ENCODE measurements at places on chromosomes 3 and 15.

- H3K4me1 ChIP-seq: no peaks in the 10 kb centered on the region
- H3K36me3 ChIP-seq: no peaks in the 10 kb centered on the region
- H3K4me3 ChIP-seq: no peak overlapping the region
- no peaks in the 10 kb centered on the region for H3K27me3 ChIP-seq
Measured at GRCh38 chr3:141011997-141012262, 39.2 kb upstream of the SPSB4 start.

DNA sequence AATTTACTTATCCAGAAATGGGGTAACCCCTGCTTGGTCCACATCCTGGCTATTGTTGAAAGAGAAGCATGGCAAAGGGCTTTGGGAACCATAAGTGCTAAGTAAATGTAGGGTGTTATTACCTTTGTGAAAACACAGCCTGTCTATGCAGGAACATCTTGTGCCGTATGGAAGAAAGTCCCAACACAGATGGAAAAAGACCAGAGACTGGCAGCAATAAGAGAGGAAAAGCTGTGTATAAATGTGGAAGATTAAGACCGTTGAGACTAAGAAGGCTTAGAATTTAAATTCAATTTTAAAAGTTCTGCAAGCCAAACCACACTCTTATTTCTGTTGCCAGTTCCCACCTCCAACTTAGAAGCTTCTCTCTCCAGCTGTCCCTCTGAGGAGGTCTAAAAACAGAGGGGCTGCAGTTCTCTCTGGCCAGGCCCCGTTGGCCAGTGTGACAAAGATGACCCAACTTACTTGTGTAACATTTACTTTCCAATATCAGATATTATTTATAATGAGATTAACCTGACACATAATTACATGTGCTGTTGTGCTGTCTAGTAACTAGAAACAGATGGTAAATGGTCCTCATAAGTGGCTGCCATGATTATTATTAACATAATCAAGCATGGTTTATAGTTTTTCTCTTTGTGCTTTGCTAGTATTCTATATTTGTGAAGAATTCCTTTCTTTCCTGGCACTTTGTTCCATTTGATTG, 7.0 kb downstream of the MINDY4B start:
- H3K27ac ChIP-seq: no peak overlapping the region
- no peaks in the 10 kb centered on the region for H3K4me1 ChIP-seq
- H3K4me3 ChIP-seq: no peak overlapping the region
- peaks cover 33% of the 10 kb centered on the region for H3K27me3 ChIP-seq
- no peak for DNase-seq
- H3K36me3 ChIP-seq: no peaks in the 10 kb centered on the region

DNA sequence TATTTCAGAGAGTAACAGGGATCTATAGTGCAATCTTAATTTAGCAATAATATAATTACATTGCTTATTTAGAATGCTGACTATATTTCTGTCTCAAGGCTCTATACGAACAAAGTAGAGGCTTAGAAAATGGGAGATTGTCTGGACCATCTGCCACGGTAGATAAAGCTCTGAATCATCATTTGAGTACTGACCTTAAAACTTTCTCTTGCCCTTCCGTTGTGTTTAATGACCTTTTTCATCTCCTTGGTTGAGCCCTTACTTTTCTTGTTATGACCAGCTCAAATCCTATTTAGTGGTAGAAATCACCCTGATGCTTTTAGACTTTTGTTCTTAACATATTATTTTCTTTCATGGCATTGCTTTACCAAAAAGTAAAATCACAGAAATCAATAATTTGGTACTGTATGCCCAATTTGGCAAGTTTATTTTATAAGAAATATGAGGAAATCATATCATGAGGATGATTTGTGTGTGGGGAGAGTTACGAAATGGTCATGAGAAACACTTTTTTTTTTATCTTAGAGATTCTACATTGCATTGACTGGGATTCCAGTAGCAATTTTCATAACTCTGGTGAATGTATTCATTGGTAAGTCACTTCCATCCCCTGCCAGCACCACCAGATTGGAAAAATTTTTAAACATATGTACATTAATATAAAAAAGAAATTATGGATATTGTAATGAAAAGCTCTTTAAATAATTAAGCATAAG, 11.0 kb downstream of the NDUFB5 start:
- no peak for DNase-seq
- H3K4me1 ChIP-seq: peaks cover 17% of the 10 kb centered on the region
- H3K4me3 ChIP-seq: no peak overlapping the region
- no peaks in the 10 kb centered on the region for H3K27me3 ChIP-seq
- peaks cover 25% of the 10 kb centered on the region for H3K36me3 ChIP-seq
- peak overlapping the region; percentile 79 for H3K27ac ChIP-seq

DNA sequence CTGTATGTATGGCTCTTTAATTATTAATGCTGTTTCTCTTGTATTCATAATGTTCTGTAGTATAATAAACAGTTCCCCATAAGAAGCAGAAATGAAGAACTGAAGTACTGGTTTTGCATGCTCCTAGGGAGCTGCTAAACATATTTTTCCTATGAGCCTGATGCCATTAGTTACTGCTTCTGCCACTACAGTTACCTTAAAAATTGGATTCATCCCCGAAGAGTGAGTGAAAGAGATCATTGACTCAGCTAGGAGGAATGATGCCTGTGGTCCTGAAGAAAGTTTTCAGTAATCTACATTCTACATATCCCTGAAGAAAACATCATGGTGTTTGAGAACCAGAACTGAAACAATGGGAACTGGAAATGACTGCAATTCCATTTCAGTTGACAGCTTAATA, 37.1 kb upstream of the ST3GAL6 start:
- no peaks in the 10 kb centered on the region for H3K36me3 ChIP-seq
- no peaks in the 10 kb centered on the region for H3K27me3 ChIP-seq
- DNase-seq: no peak
- H3K4me3 ChIP-seq: no peak overlapping the region
- peak overlapping the region; percentile 24 for H3K27ac ChIP-seq
- H3K4me1 ChIP-seq: peaks cover 7% of the 10 kb centered on the region

DNA sequence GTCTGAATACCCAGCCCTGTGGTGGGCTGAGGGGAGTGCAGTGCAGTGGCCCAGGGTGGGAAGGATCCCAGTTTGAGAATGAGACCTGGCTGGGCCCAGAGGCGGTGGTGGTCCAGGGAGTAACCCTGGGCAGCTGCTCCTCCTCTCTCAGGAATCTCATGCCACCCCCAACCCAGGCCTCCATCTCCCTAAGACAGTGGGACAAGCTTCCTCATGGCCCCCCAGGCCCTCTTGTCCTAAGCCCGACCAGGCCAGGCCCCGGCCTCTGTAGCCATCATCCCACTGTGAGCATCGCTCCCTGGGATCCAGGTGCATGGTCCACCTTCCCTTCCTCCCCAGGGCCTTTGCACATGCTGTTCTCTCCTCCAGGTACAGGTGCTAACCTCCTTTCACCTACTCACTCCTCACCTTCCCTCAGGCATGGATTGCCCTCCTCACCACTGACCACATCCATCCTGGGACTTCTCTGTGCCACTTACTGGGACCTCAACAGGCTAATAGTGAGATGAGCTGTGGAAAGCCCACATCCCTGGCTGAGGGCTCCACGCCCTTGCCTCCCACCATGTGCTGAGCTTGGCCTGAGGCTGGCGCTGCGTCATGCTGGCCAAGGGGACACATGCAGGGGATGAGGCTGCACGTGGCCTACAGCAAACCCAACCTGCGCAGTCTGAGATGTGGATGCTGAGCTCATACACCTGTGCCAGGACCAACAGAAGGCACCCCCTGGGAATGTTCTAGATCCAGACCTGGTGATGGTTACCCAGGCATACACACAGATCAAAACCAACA, 9.9 kb downstream of the CHDH start:
- H3K4me1 ChIP-seq: peaks cover 14% of the 10 kb centered on the region
- DNase-seq: no peak
- H3K4me3 ChIP-seq: no peak overlapping the region
- no peaks in the 10 kb centered on the region for H3K36me3 ChIP-seq

DNA sequence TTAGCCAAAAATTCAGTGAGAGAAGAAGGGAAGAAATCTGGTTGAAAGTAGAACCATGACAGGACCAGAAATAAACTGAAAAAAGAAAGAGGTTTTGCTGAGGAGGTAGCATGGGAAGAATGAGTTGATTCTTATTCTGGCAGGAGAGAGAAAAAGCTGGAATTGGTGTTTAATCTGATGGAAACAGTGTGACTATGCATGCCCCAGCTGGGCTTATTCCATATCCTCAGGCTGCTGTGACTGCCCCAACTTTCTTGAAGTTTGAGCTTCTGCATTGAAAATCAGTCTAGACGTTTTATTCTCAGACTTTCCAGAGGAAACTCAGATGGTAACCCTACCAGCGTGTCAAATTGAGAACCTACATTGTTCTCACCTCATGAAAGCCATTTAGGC, 352.5 kb upstream of the DCBLD2 start:
- H3K27ac ChIP-seq: no peak overlapping the region
- H3K27me3 ChIP-seq: no peaks in the 10 kb centered on the region
- H3K36me3 ChIP-seq: no peaks in the 10 kb centered on the region
- H3K4me3 ChIP-seq: no peak overlapping the region

- H3K27ac ChIP-seq: peak overlapping the region; percentile 82
- no peaks in the 10 kb centered on the region for H3K27me3 ChIP-seq
- H3K4me3 ChIP-seq: no peak overlapping the region
- DNase-seq: no peak
- H3K4me1 ChIP-seq: peaks cover 8% of the 10 kb centered on the region
- no peaks in the 10 kb centered on the region for H3K36me3 ChIP-seq
Measured at GRCh38 chr15:82184355-82184754, 78.2 kb downstream of the EFL1 start.

GRCh38 chr3:38455639-38456430, 2.1 kb downstream of the ACVR2B start:
- H3K36me3 ChIP-seq: no peaks in the 10 kb centered on the region
- H3K4me3 ChIP-seq: peak overlapping the region; percentile 84
- no peak overlapping the region for H3K27ac ChIP-seq
- DNase-seq: peak; percentile 58
- H3K27me3 ChIP-seq: no peaks in the 10 kb centered on the region

DNA sequence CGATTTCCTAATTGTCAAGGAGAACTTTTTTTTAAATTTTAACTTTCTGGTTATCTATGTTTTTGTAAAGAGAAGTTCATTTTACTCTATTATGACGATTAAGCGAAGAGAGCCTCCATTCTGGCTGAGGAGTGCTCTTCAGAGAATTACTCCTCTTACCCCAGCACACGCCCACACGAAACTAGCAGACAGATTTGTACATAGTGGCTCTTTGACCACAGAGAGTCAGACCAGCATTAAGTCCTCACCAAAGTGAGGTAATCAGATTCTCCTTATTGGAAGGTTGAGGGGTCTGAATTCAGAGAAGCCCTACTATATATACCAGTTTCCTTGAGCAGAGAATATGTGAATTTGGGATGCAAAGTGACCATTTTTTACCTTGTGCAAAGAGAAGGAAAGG, 204.8 kb upstream of the TSC22D2 start:
- H3K27me3 ChIP-seq: no peaks in the 10 kb centered on the region
- no peak overlapping the region for H3K4me3 ChIP-seq
- H3K4me1 ChIP-seq: no peaks in the 10 kb centered on the region
- H3K27ac ChIP-seq: no peak overlapping the region

DNA sequence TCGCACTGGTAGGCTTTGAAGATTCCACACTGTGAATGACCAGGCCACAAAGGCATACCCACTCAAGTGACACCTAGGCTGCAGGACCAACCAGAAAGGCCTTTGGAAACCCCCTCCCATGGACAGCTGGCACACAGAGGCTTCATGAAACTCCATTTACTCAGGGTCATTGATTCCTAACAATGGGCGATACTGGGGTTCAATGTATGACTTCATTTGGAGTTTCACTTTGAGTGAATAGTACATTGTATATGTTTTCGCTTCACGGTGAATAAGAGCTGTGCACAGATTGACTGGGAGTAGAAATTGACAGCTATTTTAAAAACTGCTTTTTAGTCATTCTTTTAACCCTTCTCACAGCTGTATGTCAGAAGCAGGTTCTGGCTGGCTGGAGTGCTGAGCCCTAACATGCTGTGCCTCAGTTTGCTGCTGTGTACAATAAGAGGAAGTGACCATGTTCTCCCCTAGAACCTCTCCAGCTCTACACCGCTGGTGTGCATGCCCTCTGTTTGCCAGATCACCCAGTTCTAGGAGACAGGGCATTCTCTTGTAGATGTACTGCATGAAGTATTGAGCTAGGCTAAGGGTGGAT, 15.4 kb upstream of the CX3CR1 start:
- no peaks in the 10 kb centered on the region for H3K27me3 ChIP-seq
- no peak for DNase-seq
- H3K4me1 ChIP-seq: no peaks in the 10 kb centered on the region
- no peak overlapping the region for H3K4me3 ChIP-seq
- H3K36me3 ChIP-seq: no peaks in the 10 kb centered on the region
- H3K27ac ChIP-seq: no peak overlapping the region

DNA sequence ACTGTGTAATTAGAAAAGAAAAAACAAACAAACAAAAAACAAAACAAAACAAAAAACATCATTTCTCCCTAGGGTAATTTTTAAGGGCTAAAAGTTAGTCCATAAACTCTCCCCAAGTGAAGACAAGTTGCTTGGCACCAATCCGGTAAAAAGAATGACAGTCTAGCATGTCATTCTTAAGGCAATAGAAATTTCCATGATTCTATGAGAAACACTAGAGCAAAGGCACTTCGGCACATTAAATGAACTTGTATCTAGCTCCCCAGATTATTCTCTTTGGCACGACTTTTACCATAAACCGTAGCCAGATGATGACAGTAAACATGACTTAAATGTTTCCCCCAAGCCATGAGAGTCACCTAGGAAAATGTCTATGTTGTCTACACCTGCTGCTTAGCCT, 10.1 kb downstream of the COL8A1 start:
- H3K27me3 ChIP-seq: peaks cover 7% of the 10 kb centered on the region
- no peaks in the 10 kb centered on the region for H3K4me1 ChIP-seq
- H3K36me3 ChIP-seq: no peaks in the 10 kb centered on the region
- peak overlapping the region; percentile 34 for H3K27ac ChIP-seq
- no peak for DNase-seq
- no peak overlapping the region for H3K4me3 ChIP-seq

- H3K4me1 ChIP-seq: no peaks in the 10 kb centered on the region
- H3K27me3 ChIP-seq: no peaks in the 10 kb centered on the region
- DNase-seq: no peak
Measured at GRCh38 chr3:108509871-108510270, 525 bp downstream of the MYH15 start.

DNA sequence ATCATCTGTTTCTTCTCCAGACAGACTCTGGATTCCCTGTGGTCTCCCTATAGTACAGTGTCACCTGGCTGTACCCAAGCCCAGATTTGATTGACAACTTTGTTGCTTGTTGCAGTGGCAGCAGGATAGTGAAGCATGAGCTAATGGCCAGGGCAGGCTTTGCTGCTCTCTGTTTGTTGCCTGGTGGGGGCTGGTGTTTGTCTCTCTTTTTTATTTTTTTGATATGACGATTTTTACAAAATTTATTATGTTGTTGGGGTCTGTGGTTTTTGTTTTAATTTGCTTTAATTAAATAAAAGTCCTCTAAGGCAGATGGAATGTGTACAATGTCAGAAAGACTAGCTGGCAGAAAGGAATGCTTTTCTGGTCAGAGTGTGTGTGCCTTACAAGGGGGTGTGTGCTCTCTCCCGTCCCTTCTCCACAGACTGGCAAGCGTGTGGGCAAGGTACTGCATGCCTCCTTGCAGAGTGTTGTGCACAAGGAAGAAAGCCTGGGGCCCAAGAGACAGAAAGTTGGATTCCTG, 15.2 kb upstream of the CLEC3B start:
- H3K27ac ChIP-seq: peak overlapping the region; percentile 78
- H3K4me3 ChIP-seq: no peak overlapping the region
- H3K36me3 ChIP-seq: peaks cover 8% of the 10 kb centered on the region
- peaks cover 28% of the 10 kb centered on the region for H3K4me1 ChIP-seq
- DNase-seq: no peak

GRCh38 chr15:68749793-68750192, 70.9 kb downstream of the ANP32A start:
- no peak overlapping the region for H3K4me3 ChIP-seq
- no peaks in the 10 kb centered on the region for H3K36me3 ChIP-seq
- H3K27me3 ChIP-seq: no peaks in the 10 kb centered on the region
- peak; percentile 62 for DNase-seq
- H3K4me1 ChIP-seq: no peaks in the 10 kb centered on the region
